ENCODE measurements at places on chromosomes 3 and 15. TPM values are rescaled to one million over a fixed set of nuclear protein-coding genes. Genes with fewer than 3 reads are reported as not detected.

GRCh38 chr15:84001037-84001436, 234.5 kb upstream of the GOLGA6L4 start:
- no peaks in the 10 kb centered on the region for H3K36me3 ChIP-seq
- H3K4me1 ChIP-seq: no peaks in the 10 kb centered on the region
- no peak overlapping the region for H3K4me3 ChIP-seq
- H3K27ac ChIP-seq: no peak overlapping the region
- no peaks in the 10 kb centered on the region for H3K27me3 ChIP-seq
- no peak for DNase-seq

DNA sequence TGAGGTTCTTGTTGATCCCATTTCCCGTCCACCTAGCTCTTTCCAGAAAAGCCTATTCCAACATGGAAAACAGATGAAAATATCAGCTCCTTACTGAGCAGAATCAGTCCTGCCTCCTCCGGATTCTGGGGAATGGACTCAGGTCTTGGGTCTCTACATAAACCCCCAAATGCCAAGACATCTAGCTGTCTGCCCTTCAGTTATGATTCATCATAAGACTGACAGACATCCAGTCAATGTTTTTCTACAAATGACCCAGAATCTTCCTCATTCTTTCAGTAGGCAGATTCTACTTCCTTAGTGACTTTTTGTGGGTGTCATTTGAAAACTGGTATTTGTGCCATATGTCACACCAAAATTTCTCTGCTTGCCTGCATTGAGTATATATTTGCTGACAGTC, 103.0 kb upstream of the TGFBR2 start:
- H3K27me3 ChIP-seq: no peaks in the 10 kb centered on the region
- no peaks in the 10 kb centered on the region for H3K36me3 ChIP-seq
- H3K4me3 ChIP-seq: no peak overlapping the region
- no peak for DNase-seq

- peaks cover 14% of the 10 kb centered on the region for H3K4me1 ChIP-seq
- H3K27ac ChIP-seq: peak overlapping the region; percentile 36
- no peak for DNase-seq
- no peaks in the 10 kb centered on the region for H3K27me3 ChIP-seq
Measured at GRCh38 chr3:52281981-52282801, 3.7 kb upstream of the WDR82 start.

- H3K27ac ChIP-seq: peak overlapping the region; percentile 41
- no peak overlapping the region for H3K4me3 ChIP-seq
- no peaks in the 10 kb centered on the region for H3K36me3 ChIP-seq
- no peak for DNase-seq
- H3K27me3 ChIP-seq: no peaks in the 10 kb centered on the region
Measured at GRCh38 chr3:64667887-64668581, 19.8 kb downstream of the ADAMTS9 start.

GRCh38 chr15:47466357-47466756, 250.9 kb upstream of the SEMA6D start:
- no peak overlapping the region for H3K4me3 ChIP-seq
- no peaks in the 10 kb centered on the region for H3K36me3 ChIP-seq
- DNase-seq: no peak
- H3K4me1 ChIP-seq: no peaks in the 10 kb centered on the region

GRCh38 chr3:186366206-186366605, 4.2 kb upstream of the DGKG start:
- H3K4me1 ChIP-seq: no peaks in the 10 kb centered on the region
- H3K4me3 ChIP-seq: no peak overlapping the region
- H3K27ac ChIP-seq: no peak overlapping the region
- no peaks in the 10 kb centered on the region for H3K36me3 ChIP-seq
- H3K27me3 ChIP-seq: no peaks in the 10 kb centered on the region

DNA sequence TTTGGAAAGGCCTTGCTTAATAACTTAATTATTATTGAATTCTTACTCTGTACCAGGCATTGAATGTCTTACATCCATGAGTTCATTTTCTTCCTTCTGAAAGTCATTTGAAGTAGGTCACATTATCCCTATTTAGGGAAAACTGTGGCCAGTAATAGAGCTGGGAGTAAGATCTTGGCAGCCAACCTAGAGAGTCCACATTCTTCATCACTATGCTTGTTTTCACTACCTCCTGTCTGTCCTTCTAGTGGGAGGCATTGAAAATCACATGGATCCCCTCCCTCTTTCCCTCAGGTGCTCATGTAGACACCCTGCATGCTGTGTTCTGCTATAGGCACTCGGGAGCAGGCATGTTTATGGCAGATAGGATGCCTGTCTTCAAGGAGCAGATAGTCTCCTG, 154.9 kb downstream of the EBLN2 start:
- H3K27ac ChIP-seq: no peak overlapping the region
- H3K36me3 ChIP-seq: no peaks in the 10 kb centered on the region
- no peaks in the 10 kb centered on the region for H3K4me1 ChIP-seq
- H3K27me3 ChIP-seq: no peaks in the 10 kb centered on the region
- no peak for DNase-seq
- H3K4me3 ChIP-seq: no peak overlapping the region

DNA sequence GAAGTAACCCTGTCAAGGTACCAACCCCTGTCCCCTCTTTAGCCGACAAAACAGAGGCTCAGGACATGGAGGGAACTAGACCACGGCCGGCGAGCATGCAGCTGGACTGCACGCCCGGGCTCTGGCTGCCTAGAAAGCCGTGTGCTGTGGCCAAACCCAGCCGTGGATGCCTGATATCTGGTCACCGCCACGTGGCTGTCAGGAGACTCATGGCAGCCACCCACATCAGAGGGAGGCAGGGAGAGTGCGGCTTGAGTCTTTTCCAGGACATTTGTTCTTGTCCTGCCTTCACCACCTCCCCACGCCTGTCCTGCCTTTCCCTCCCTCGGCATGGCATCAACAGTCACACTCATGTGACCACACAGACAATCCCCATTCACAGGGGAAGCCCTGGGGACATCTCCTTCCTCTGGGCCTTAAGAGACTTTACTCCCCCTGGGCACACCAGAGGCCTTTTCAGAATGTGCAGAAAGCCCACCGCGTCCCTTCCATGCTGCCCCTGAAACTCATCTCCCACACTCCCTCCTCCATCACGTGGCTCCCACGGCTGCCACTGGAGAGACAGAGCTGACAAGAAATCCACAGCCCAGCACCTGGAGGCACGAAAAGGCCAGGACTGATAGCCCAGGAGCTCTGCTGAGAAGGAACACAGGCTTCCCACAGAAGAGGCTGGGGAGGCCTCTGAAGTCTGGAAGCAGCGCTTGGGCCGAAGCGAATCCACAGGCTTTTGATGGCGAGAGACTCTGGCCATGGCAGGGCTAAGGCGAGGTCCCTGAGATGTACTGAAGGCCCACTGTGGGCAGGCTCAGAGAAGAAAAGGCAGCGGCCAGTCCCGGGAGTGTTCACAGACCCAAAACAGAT, 71.2 kb upstream of the IQSEC1 start:
- H3K4me3 ChIP-seq: no peak overlapping the region
- no peak for DNase-seq
- no peaks in the 10 kb centered on the region for H3K4me1 ChIP-seq
- no peaks in the 10 kb centered on the region for H3K27me3 ChIP-seq
- H3K27ac ChIP-seq: no peak overlapping the region

DNA sequence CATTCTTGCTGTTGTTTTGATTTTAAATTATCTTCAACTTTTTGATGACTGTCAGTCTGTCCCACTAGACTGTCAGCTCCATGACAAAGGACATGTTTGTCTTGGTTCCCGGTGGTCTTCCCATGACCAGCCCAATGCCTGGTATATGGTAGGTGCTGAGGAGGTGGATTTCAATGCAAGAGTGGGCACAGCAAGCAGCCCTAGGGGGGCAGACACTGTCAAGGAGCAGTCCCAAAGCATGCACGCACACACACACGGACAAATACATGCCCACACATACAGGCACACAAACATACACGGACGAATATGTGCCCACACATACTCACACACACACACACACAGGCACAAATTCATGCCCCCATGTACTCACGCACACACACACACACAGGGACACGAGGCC, 12.0 kb downstream of the KLF15 start:
- DNase-seq: peak; percentile 3
- no peak overlapping the region for H3K27ac ChIP-seq
- H3K4me3 ChIP-seq: no peak overlapping the region
- H3K27me3 ChIP-seq: no peaks in the 10 kb centered on the region
- no peaks in the 10 kb centered on the region for H3K36me3 ChIP-seq

DNA sequence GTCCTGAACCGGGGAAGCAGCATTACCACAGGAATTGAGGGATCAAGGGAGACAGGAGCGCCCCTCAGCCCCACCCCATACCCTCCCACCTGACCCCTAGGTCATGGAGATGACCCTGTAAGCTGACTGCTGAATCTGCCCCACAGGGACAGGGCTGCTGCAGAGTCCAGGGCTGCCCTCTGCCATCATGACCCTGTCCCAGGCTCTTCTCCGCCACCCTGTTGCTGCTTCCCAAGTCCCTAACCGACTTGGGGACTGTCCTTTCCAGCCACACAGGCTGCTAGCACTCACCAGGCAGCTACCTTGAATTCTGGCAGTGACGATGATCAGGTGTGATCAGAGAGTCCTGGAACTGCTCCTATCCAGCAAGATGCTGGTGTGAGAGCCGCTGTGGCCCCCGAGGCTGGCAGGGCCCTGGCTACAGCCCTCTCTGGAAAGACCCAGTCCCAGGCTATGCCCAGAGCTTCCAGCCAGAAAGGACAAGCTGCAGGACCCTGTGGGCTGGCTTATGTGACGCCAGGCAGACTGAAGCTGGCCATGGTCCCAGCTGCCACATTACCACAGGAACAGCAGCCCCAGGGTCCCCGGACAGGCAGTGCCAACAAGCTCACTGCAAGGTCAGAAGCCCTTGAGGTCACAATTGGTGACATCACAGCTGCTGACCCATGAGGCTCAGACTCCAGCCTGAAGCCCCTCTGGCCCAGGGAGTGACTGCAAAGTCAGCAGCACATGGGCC, at the start of gene C3orf22:
TSS of gene C3orf22 (minus strand) at position 597 of the 736 bp plus-strand sequence. CDS start 5,542 bp downstream, outside the sequence.
- H3K4me3 ChIP-seq: no peak within 1 kb of the TSS
- no peak within 1 kb of the TSS for H3K27ac ChIP-seq
- no peak for DNase-seq
- H3K4me1 ChIP-seq: no peaks in the 10 kb centered on the region

DNA sequence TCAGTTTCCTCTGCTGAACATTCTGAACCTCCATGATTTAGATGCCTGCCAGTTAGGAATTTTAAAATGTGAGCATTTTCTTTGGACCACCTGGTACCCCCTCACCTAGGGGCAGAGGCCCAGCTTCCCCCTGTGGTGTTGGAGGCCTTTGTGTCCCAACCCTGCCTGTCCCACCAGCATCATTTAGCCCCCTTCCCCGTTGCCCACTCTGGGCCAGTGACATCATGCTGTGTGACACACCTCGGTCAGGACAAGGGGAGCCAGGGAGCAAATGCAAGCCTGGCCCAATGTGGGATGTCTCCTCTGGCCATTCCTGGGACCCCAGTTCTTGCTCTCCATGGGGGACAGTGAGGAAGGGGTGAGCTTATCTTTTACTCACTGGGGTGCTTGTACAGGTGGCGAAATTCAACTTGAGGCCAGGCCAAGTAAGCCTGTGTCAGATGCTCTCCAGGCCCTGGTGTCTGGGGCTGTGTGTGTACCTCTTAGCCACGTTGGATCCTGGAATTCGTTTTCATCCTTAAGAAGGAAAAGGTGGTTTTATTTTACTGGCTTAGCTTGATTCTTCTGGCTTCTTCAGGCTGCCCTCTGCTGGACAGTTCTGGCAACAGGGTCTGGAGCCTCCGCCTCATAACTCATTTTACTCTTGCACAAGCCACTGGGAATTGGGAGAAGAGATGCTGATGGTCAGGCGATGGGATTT, 49.7 kb upstream of the MYZAP start:
- H3K27me3 ChIP-seq: no peaks in the 10 kb centered on the region
- H3K27ac ChIP-seq: no peak overlapping the region
- DNase-seq: peak; percentile 83
- no peaks in the 10 kb centered on the region for H3K4me1 ChIP-seq
- peaks cover 42% of the 10 kb centered on the region for H3K36me3 ChIP-seq

DNA sequence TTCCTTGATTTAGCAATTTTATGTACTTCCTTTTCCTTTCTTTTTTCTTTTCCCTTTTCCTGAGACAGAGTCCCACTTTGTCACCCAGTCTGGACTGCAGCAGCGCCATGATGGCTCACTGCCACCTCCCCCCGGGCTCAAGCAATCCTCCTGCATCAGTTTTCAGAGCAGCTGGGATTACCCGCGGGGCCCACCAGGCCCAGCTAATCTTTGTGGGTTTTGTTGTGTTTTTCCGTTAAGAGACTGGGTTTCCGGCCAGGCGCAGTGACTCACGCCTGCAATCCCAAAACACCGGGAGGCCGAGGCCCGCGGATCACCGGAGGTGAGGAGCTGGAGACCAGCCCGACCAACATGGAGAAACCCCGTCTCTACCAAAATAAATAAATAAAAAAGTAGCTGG, 17.7 kb downstream of the GOLGA8S start:
- no peaks in the 10 kb centered on the region for H3K36me3 ChIP-seq
- H3K4me1 ChIP-seq: no peaks in the 10 kb centered on the region
- no peak overlapping the region for H3K4me3 ChIP-seq
- DNase-seq: no peak

GRCh38 chr3:46990573-46991374, 11.3 kb downstream of the NBEAL2 start:
- H3K4me3 ChIP-seq: no peak overlapping the region
- H3K27ac ChIP-seq: no peak overlapping the region
- H3K27me3 ChIP-seq: no peaks in the 10 kb centered on the region
- H3K36me3 ChIP-seq: no peaks in the 10 kb centered on the region
- DNase-seq: no peak

DNA sequence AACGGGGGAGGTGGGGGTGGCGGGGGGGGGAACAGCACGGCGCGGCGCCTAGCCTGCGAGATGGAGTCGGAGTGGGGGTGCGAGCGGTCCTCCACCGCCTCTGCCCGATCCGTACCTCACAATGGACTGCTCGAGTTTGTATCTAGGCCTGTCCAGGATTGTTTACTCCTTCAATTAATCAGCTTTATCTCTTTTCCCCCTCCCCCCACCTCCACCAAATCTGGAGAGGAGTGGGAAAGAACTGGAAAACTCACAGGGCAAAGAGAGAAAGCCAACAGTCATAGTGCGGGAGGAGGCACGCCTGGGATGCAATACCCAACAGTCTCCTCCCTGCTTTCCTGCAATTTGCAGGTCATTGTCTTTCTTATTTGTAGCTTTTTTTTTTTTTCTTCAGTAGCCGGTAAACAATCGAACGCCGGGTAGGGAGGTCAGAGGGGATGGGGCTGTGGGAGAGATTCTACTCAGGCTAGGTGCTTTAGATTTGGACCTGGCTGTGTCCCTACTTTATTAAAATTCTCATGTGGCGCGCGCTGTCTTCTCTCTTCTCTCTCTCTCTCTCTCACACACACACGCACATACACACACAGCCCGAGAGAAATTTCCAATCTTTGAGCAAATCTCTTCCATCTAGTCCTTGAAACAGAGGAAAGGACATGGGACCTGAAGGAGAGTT, 6.9 kb upstream of the MEIS2 start:
- no peaks in the 10 kb centered on the region for H3K27me3 ChIP-seq
- H3K4me3 ChIP-seq: no peak overlapping the region
- no peak for DNase-seq
- H3K36me3 ChIP-seq: no peaks in the 10 kb centered on the region
- H3K4me1 ChIP-seq: no peaks in the 10 kb centered on the region

The SPRED1 gene
- total RNA-seq: 19.2 TPM

The DAPK2 gene
- total RNA-seq: 6.2 TPM

The LACTB gene
- 4.8 TPM for total RNA-seq

The RCCD1 gene
- total RNA-seq: 7.8 TPM

The CDC25A gene
- total RNA-seq: 0.69 TPM

The SH2D7 gene
- not detected for total RNA-seq

Measured in pancreas (tissue), 10 donors.